Hematopoietic multipotent progenitor cell treated with erythropoietin and hydrocortisone succinate and interleukin-3 and kit ligand, for 8 days (in vitro differentiated cells): ENCODE measurements at places on chromosomes 4 and X.
A peak's percentile ranks its signal among the peaks of the same experiment; 100 is the strongest.

DNA sequence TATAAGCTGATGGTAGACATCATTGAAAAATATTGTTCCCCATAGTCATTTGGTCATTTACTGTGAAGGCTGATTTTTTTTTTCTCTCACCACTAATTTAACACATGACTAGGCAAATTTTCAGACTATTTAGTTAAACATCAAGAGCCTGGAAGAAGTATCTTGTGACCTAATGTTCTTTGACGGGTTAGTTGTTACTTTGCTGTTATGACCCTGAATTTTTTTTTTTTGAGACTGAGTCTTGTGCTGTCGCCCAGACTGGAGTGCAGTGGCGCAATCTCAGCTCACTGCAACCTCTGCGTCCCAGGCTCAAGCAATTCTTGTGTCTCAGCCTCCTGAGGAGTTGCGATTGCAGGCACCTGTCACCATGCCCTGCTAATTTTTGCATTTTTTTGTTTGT is 67.0 kb downstream of the HPF1 start:
- DNase-seq: no peak

GRCh38 chrX:13646154-13646549 is 6.8 kb upstream of the TCEANC start:
- DNase-seq: peak; percentile 83

DNA sequence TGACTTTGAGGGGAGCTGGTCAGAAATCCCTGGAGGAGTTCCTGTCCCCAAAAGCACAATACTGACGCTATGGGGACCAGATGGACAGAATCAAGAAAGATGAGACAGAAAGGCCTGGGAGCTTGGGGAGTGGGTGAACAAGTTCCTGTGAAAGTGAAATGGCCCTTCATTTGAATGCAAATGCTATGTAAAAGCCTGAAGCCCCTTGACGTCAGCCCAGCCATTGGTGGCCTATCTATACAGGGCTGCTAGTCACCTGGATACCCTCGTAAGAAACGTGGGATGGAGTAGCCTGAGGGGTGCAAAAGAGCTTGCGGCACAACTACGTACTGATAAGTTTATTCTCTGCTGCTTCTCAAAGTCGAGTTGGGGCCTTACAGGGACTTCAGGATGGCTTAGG is at the start of gene CDX4:
CDX4 (plus strand) TSS at position 223 of the 400 bp plus-strand sequence. CDS start 201 bp downstream, outside the sequence.
- DNase-seq: no peak

DNA sequence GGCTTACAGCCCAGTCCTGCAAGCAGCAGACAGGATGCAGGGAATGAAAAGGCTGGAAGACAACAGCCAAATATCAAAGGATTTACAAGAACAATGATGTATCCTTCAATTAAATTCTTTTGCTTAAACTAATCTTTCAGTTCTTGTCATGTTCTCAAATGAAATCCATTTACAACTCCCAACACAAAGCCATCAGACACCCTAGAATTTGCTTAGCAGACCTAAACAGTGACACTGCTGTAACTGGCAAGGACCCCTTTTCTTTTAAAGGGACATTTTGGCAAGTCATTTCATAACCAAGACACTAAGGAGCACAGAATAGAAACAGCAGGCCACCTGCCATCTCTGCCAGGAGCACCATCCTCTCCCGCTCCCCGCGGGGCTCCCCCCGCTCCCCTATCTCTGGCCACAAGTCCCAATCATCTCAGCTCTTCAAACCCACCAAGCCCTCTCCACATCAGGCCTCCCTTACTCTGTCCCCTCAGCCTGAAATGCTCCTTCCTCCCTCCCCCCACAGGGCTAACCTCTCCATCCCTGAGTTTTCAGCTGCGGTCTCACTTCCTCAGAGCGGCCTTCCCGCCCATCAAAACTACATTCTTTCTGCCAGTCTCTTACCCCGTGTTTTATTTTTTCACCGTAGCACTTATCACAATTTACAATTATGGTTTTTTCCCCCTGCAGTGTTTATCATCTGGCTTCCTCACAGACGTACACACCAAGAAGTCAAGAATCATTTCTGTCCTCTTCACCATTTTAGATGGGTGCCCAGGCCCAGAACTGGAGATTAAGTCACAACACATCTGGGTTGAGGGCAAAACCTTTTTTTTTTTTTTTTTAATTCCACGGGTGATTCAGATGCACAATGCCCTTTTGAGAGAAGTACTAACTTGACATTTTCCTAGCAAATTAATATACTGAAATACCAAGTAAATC is 45.8 kb downstream of the TSPAN5 start:
- DNase-seq: peak; percentile 10

GRCh38 chr4:123618606-123619005 is 222.0 kb downstream of the SPRY1 start:
- DNase-seq: no peak

DNA sequence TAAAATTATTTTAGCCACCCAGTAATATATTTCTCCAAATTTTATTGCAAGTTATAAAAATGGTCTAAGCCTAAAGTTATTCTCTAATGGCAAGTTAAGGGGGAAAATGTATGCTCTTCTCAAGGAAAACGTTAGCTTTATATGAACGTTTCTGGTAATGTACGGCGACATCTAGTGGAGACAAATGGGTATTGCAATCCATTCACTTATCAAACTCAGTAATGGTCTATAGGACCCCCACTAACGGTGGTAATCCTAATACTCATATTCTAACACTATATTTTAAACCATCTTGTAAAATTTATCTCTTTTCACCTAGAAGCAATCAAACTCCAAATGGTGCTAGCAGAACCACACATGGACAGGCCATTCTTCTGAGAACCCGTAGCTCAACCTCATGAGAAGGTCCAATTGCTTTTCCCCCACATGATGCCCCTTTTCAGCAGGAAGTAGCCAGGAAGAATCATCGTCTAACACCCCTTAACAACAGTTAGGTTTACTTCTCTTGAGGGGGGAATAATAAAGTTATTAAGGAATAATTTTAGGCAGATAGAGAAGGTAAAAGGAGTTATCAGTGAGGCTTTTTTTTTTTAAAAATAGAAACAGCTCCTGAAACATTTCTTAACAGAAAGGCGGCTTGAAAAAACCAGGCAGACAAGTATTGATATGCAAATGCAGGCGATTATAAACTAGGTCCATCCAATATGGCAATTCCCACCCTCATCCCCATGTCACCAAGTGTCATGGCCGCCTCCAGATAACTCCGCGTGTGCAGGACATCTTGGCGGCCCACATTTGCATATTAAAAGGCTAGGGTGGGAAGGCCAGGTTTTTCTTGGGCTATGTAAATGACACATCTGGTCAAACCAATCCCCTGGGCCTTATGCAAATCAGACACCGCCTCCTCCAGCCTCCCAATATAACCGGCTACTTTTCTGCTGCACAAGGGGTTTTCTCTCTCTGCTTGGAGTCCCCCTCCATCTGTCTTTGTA is 35.0 kb downstream of the NUDT11 start:
- peak; percentile 18 for DNase-seq

DNA sequence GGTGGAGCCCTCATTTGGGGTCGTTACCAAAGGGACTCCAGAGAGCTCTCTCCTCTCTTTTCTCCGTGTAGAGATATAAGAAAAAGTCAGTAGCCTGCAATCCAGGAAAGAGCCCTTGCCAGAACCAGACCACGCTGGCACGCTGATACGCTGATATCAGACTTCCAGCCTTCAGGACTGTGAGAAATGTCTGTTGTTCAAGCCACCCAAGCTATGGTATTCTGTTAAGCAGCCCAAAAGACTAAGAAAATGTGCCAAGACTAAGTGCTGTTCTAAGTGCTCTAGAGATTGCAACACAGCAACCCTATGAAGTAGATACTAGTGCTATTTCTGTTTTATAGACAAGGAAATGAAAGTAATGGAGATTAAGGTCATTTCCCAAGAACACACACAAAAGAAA is 205.7 kb downstream of the CAMK2D start:
- DNase-seq: no peak
